ENCODE measurements at places on chromosomes 7 and 10.

GRCh38 chr7:85685901-85686300, 499.0 kb upstream of the SEMA3D start:
- DNase-seq: no peak

GRCh38 chr10:76382381-76382851, 951.0 kb downstream of the LRMDA start:
- no peak for DNase-seq

GRCh38 chr7:25669961-25670841, 441.9 kb upstream of the NPVF start:
- DNase-seq: no peak

DNA sequence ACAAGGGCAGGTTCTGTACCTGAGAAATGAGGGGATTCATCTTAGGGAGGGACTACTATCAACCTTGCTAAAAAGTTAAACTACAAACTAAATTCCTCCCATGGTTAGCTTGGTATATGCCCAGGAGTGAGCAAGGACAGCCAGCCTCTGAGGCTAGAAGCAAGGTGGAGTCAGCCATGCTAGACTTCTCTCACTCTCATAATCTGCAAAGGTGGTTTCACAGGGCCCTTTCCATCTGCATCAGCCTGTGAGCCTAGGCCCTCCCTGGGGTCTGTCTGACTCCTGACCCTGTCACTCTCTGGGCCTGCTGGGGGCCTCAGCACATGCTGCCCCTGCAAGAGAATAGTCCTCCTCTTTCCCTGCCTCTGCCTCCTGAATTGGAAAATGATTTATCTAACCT, 66.1 kb downstream of the ABCA13 start:
- DNase-seq: no peak

GRCh38 chr10:78863140-78863905, 205.4 kb upstream of the ZMIZ1 start:
- no peak for DNase-seq

DNA sequence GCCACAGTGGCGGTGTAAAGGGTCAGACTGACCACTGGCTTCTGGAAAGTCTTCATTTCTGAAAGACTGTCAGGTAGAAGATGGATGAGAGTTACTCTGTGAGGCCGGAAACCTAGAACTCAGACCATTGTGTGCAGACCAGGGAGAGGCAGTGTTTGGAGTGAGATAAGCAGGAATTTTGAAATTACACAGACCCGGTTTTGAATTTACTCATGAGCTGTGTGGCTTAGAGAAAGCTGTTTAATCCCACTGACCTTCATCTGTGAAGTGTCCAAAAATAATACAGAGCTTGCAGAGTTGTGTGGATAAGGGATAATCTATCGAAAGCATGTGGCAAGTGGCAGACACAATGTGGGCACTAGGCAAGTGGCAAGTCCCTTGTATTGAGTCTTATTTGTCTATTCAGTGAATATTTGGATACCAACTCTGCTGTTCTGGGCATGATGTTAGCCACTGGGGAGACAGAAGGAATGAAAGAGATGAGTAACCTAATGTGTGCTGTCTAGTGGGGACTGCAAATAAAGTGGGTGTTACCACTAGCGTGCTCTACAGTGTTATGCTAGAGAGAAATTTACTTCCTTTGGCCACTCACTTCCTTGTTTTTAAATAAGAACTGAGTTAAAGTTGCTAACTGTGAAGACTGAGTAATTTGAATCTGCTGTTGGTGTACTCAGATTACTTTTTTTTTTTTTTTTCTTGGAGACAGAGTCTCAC, 69.4 kb downstream of the KIAA1217 start:
- DNase-seq: no peak

DNA sequence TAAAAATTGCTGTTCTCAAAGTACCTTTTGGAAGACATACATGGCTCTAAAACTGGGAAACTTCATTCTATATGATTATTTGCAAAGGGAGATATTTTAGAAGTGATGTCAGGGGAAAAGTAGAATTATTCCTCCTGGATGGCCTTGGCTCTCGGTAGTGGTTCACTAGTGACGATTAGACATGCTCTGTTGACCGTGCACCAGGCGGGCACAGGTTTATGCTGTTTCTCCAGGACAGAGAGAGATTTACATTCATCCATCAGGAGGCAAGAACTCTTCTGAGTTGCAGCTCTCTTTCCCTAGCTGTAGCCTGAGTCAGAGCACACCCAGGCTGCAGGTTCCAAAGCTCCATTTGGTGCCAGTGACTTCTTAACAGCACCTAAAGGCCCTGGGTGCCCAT, 184.9 kb upstream of the WDR11 start:
- DNase-seq: no peak

GRCh38 chr10:125995726-125996304, 99.5 kb downstream of the FANK1 start:
- no peak for DNase-seq

GRCh38 chr7:12456506-12456905, 52.8 kb upstream of the VWDE start:
- no peak for DNase-seq

- DNase-seq: no peak
These were observed 32.0 kb downstream of the SND1 start for GRCh38 chr7:127683776-127684681.

DNA sequence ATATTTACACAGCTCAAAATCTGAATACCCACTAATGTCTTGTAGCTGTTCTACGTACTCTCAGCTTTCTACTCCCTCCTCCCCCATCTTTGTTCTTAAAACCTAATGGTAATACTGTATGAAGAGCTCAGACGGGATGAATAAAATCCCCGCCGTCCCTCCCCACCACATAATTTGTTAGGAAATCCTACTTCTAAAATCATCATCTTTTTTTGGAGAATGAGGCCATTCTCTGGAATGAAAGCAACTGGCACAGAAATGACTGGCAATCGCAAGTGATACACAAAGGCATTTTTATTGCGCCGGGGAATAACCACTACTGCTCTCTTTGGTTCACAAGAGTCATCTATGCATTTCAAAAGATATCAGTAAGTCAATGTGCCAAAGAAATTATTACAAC, 27.3 kb downstream of the SLC35B4 start:
- no peak for DNase-seq

Data from activated T-helper 1 cell treated with Interleukin-2 at 50 U/mL for 16 hours (primary cell).